Esophagus squamous epithelium (tissue), 5 donors: ENCODE measurements at places on chromosomes 2 and 18.

GRCh38 chr2:14816069-14817060 lies 183.8 kb downstream of the LRATD1 start:
- no peak for DNase-seq

DNA sequence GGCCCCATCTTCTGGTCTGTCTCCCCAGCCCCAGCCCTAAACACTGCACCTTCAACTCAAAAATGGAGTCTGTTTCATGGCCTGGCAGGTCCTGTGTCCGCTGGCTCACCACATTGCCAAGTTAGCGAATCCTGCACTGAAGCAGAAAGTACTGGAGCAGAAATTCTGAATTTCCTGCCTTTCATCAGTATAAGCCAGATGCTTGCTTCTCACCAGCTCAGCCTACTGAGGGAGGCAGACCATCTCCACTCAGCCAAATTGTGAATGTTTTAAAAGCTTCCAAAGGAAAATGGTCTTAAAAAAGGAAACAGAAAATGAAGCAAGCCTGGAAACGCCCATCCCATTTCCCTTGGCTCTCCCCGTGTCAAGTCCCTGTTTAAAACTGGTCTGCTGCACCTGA lies 157.8 kb downstream of the C1D start:
- DNase-seq, result no peak

DNA sequence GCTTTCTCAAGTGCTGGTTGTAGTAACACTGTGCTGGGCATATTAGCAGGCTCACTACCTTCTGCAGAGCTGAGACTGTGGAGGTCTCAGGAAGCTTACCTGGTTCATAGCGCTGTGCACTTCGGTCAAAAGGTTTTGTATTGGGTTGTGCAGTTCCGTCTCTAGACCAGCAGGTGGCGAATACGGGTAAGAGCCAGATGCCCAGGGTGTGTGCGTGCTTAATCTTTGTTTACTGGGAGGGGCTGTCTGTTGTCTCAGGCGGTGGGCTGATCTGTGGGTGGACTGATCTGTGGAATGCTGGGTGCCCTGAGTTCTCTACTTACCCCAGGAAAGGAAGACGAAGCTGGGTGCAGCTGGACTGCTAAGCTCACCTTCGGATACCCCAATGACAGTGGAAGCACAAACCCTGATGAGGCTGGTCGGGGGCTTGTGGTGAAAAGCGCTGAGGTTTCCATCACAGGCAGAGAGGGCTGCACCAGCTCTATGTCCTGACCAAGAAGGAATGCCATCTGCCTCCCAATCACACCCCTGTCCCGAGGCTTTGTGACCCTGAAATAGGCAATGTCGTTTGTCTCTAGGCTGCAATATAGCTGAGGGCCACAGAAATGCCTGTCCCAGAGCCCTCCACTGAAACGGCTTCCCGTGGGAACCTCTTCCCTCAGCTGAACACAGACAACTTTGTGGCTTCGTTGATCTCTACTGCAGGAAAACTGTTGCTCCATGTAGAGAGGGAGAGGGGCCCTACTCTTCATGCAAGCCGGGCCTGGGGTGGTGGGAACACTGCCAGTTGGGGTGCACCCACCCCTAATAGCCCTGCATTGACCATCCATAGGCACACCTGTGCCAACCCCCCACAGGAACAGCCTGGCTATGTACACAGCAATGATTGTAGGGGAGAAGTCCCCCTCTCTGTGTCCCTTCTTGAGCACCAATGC lies 45.9 kb upstream of the FAM117B start:
- DNase-seq, result peak; percentile 3

- no peak for DNase-seq
Observed at GRCh38 chr2:166627893-166628292, 133.8 kb upstream of the SCN7A start.

DNA sequence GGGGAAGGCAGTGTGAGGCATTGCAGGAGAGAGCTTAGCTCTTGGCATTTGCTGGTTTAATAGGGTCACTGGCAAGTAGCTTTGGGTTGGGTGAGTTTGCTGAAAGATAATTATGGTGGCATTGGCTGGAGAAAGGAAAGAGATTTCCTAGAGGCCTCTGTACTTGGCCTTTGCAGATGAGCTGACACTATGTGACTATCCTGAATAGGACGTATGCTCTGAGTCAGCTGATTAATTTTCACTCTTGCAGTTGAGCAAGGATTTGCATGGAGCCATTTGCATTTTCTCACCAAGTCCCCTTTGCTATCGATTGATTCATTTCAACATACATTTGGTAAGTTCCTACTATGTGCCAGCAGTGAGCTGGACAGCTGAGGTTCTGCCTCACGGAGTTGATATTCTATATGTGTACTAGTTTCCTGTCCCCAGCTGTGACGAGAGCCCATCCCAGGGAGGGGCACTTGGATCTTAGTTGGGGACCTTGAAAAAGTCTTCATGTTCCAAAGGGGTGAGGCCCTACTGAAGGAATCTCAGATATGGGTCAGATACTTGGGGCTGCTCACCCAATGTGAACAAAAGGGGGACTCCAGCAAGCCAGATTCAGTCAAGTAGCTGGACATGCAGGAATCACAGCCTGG lies 245.7 kb downstream of the LOXHD1 start:
- DNase-seq, result no peak

DNA sequence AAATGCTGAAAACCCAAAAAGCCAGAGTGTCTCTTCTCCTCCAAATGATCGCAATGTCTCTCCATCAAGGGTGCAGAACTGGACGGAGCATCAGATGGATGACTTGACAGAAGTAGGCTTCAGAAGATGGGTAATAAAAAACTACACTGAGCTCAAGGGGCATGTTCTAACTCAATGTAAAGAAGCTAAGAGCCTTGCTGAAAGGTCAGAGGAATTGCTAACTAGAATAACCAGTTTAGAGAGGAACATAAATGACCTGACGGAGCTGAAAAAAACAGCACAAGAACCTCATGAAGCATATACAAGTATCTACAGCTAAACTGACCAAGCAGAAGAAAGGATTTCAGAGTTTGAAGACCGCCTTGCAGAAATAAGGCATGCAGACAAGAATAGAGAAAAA lies 9.7 kb upstream of the POLE4 start:
- DNase-seq, result no peak

- DNase-seq, result no peak
Observed at GRCh38 chr2:189268763-189269162, 89.2 kb upstream of the COL5A2 start.

DNA sequence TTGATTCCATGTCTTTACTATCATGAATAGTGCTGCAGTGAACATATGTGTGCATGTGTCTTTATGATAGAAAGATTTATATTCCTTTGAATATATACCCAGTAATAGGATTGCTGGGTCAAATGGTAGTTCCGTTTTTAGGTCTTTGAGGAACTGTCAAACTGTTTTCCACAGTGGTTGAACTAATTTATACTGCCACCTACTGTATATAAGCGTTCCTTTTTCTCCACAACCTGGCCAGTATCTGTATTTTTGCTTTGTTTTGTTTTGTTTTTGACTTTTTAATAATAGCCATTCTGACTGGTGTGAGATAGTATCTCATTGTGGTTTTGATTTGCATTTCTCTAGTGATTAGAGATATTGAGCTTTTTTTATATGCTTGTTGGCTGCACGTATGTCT lies 641.6 kb downstream of the SUCLG1 start:
- no peak for DNase-seq

DNA sequence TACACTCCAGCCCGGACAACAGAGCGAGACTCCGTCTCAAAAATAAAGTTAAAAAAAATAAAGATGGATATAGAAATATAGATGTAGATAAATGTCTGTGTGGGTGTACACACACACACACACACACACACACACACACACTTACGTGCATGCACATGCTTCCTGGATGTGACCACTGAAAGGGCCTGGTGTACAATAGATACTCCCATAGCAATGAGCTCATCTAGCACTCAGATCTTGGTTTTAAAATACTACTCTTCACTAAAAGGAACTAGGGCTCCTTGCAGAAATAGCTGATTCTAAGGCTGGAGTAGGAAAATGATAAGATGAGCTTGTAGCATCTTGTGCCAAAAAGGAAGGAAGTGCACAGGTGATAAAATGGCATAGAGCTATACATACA lies 39.1 kb downstream of the ROCK2 start:
- DNase-seq, result no peak

DNA sequence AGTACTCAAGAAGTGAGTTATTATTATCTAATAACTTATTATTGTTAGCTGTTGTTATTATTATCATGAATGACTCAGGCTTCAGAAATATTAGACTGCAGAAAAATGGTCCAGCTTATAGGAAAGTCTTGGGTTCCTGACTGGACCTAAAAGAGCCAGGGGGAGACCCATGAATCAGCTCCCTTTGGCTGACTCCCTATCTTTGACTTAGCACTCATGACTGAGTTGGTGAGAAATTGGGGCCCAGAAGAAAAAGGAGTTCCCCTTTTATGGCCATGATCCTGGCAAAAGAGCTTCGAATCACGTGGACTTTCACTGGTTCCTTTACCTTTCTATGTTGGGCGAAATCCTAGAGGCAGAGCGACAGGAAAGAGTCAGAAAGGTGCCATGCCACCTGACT lies 145.8 kb downstream of the MYO3B start:
- DNase-seq, result no peak

DNA sequence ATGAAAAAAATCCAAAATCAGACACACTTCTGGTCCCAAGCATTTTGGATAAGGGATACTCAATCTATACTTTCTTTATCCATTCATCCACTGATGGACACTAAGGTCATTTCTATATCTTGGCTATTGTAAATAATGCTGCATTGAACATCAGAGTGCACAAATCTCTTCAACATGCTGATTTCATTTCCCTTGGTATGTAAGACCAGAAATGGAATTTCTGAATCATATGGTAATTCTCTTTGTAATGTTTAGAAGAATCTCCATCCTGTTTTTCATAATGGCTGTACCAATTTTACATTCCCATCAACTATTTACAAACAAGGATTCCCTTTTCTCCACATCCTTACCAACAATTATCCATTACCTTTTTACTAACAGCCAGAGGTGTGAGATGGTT lies 33.7 kb upstream of the MCM6 start:
- no peak for DNase-seq

- no peak for DNase-seq
Observed at GRCh38 chr2:73536133-73536840, 105.9 kb downstream of the NAT8 start.

GRCh38 chr18:9417073-9417851 lies 58.1 kb upstream of the RALBP1 start:
- no peak for DNase-seq

- no peak for DNase-seq
Observed at GRCh38 chr2:147845411-147845971, 662 bp downstream of the ACVR2A start.

DNA sequence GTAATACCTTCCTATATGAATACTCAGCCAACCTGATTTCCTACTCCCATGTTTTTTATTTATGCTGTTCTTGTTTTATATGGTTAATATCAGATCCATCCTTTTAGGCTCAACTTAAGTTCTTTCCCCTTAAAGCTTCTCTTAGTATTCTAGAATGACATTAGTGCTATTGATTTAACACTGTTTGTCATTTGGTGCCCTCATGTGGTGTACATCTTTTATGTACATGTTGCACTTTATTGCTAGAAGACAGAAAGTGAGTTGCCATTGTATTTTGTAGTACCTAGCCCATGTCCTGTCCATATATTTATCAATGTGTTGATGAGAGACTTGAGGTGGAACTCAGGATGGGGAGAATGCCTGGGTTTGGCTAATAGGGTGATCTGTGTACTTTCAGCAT lies 2.5 kb downstream of the HTRA2 start:
- no peak for DNase-seq

DNA sequence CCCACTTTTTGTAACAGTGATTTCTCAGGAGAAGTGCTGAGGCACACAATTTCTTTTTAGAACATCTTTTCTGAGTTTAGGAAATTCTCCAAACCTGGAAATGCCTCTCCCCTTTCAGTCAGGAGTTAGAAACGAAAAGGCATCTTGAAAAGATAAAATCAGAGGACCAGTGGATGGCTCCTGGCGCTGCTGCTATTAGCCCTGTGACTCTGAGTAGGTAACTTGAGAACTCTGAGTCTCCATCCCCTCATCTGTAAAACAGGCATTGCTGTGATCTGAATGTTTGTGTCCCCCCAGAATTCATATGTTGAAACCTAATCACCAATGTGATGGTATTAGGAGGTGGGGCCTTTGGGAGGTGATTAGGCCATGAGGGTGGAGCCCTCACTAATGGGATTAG lies 50.2 kb downstream of the EHD3 start:
- DNase-seq, result no peak

DNA sequence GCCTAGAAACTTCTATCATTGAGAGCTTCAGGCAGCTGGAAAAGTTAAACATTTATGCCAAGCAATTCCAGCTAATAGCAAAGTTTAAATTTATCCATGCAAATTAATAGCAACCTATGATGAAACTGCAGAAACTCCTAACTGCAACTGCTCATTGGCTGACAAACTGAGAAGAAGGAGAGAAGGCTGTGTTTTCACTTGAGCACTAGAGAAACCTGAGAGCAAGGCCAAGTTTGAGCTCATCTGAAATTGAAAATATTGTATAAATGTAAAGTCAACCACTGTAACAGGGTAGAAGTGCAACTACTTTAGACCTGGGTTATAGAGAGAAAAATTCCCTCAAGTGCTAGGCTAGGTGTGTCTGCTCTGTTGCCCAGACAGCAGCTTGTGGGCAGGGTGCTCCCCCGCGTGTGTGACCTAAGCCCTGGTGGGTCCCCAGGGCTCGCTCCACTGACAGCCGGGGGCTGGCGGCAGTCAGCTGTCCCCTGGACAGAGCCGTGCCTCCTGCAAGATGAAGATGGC lies 50.2 kb downstream of the CABYR start:
- DNase-seq, result no peak

DNA sequence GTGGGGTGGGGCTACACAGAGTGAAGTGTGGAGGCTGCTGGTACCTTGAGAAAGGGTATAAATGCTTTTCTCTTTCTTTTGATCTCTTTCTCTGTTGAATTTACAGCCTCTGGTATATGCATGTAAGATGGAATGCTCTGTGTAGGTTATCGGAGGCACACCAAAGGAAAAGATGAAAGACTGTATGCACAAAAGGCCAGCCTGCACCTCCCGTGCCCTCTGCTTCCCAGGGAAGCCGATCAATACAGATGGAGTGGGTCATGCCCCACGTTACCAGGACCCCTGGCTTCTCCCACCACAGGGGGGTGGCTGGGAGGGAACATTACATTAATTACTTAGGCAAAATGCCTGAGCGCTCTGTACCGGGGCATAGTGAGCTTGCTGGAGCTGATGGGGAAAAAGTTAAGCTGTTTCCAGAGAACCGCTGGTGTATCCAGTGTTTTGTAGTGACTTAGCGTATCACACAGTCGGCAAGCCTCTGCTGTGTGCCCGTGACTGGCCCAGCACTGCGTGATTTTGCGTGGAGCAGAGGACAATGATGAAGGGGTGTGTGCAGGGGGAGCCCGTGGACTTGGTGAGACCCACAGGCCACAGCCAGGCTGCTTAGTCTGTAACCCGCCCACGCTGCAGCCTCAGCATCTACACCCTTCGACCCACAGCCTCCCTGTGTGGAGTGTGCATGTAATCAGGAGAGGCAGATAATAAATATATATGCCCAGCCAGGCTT lies 8.0 kb downstream of the ALLC start:
- no peak for DNase-seq

GRCh38 chr18:56188529-56189275 lies 449.7 kb downstream of the TXNL1 start:
- no peak for DNase-seq

GRCh38 chr2:235414422-235414821 lies 79.4 kb upstream of the AGAP1 start:
- no peak for DNase-seq

- DNase-seq, result no peak
Observed at GRCh38 chr2:28224648-28225472, 167.8 kb upstream of the FOSL2 start.

GRCh38 chr2:127901339-127902056 lies 15.7 kb upstream of the AMMECR1L start:
- DNase-seq, result no peak

- no peak for DNase-seq
Observed at GRCh38 chr18:5508821-5509220, 35.0 kb downstream of the EPB41L3 start.
